ENCODE measurements at places on chromosomes 5 and 9.

DNA sequence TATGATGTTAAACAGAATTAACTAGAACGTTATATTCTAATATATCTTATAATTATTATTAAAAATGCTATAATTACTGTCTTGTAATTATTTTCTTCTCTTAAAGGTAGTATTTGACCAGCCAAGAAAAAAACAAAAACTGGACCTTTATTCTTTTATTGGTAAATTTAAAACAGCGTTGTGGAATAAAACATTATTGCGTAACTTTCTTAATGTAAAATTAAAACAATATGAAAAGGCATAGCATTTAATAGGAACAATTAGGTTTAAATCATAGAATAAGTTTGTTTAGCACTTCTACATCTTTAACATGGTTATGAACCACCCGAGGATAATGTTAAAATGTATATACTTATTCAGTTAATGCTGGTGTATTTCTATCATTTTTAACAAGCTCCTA lies 574.5 kb upstream of the CDH18 start:
- no peak for DNase-seq

DNA sequence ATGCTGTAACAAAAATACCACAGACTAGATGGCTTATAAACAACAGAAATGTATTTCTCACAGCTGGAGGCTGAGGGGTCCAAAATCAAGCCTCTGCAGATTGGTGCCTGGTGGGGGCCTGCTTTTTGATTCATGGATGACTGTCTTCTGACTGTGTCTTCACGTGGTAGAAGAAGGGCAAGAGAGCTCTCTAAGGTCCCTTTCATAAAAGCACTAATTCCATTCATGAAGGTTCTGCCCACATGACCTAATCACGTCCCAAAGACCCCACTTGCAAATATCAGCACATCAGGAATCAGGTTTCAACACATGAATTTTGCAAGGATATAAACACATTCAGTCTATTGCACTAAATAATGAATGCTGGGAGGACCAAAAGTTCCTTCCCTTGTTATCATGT lies 278.4 kb downstream of the MARCHF11 start:
- no peak for DNase-seq

- DNase-seq: no peak
These were observed 38.3 kb upstream of the ZFYVE16 start for GRCh38 chr5:80369521-80369920.

DNA sequence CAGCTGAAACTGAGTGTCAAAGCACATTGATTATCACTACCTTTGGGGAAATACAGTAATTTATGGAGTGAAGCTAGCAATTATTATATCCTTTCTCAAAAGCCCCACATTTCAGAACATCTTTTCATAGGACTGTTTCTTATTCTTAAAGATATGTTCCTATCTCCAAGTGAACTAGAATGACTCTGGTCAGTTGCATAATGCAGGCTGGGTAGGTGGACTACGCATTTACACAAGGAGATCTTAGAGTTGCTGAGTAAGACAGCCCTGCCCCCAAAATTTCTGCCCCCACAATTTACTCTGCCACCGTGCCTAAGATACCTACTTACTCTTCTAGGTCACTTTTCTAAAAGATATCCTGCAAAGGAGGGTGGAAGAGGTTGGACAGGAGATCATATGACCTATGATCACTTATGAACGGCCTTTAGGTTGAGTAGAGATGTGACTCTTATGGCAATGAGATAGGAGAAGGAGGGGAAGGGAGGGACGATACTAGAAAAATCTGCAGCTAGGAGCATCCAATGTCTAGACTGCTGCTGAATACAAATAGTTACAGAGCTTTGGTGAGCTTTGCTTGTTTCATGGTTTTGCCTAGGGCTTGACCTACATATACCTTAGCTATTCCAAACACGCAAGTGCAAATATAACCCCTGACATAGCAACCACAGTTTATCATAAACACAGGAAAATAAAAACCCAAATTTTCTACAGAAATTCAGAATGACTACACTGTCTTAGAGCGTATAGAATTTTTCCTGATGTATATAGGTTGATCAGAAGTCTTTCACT lies 121.7 kb downstream of the GLIS3 start:
- DNase-seq: no peak

- no peak for DNase-seq
These were observed 9.2 kb downstream of the SEMA5A start for GRCh38 chr5:9536717-9537116.
